ENCODE measurements at places on chromosomes 4 and X.

GRCh38 chr4:70997546-70997945 is 4.1 kb downstream of the DCK start:
- no peak for DNase-seq

GRCh38 chr4:23847158-23847557 is 42.7 kb downstream of the PPARGC1A start:
- DNase-seq = no peak

GRCh38 chr4:10879411-10880110 is 195.0 kb upstream of the CLNK start:
- no peak for DNase-seq

GRCh38 chr4:87353592-87353991 is 30.9 kb upstream of the HSD17B13 start:
- DNase-seq = no peak

DNA sequence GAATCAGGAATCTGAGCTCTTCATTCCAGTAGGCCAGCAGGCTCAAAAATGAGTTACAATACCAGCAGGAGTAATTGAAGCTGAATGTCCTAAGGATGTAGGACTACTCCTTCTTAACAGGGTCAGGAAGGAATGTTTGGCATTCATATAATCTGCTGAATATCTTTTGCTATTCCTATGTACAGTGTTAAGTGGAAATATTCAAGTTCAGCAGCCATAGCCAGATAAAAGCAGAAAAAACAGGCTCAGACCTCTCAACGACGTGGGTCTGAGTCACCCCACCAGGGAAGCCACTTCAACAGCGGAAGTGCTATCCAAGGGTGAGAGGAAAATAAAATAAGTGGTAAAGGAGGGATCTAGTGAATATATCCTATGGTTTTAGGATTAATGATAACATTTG is 577.0 kb downstream of the SPOCK3 start:
- DNase-seq = no peak

- no peak for DNase-seq
Measured at GRCh38 chr4:168562041-168562571, 65.3 kb downstream of the PALLD start.

DNA sequence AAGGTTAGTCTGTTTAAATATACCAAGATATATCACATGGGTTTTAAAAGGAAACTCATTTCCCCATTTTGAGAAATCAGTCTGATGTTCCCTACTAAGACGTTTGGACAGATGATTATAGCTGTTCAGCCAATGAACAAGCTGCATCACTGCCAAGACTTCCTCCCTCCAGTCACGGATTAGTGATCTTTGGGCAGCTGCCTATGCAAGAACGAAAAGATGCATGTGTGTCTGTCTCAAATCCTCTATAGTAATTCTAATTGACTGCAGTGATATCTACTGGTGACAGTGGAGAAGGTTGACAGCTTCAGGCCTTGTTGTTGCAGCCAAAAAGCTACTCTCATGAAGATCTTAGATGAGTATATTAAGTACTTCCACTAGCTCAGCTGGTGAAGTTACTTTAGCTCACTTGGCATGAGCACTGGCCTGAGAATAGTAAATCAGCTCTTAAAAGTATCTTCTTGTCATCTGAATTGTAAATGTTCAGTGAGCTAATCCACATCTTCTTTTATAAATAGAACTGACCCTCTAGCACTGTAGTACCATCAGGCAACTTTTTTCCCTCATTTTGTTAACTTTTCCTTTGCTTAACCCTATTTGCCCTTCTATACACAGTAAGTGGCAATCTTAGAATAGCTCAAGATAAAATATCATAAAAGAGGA is 134.5 kb upstream of the PCDH10 start:
- DNase-seq = no peak

DNA sequence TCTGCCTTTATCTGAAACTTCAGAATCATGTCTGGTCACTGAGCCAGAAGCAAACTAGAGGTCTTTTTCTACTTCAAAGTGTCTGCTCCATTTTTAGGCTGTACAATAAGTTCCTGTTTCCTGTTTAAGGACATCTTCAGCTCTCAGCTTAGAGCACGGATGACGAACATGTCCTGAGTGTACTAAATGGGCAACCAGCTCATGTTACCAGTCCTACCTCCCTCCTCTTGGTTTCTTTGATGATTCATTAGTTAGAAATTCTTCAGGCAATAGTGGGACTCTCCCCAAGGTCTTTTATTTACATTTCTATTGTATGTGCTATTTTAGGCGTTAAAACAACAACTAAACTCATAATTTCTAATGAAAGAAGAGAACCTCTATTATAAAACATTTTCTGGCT is 58.0 kb downstream of the ENPEP start:
- DNase-seq = no peak

DNA sequence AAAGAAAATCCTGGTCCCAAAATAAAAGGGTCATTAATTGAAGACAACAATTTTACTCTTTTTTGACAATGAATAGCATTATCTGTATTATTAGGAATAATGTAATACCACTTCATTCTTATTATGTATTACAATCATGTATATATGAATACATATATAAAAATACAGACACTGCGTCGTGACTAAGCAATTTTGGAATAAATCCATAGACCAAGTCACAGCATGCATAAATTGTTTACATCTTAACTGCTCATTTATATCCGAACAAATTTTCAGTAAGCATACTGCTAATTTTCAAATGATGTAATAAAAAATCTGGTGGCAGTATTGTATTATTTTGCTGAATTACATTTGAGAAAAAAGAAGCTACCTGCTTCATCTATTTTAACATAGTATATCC is 321.6 kb upstream of the PITX2 start:
- DNase-seq = no peak

DNA sequence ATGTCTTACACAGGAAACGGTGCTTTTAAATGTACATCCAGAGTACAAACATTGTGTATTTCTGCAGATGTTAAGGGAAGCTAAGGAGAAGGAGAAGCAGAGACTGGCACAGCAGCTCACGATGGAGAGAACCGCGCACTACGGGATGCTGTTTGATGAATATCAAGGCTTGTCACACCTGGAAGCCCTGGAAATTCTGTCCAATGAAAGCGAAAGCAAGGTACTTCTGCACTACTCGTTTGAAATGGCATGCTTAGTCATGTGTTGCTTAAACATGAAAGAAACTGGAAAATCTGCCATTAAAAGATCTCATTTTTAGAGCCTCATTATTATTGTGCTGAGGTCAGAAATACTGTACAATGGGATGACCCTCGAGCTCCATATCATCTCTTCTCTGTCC is 47.2 kb downstream of the FAM114A1 start:
- DNase-seq = no peak

DNA sequence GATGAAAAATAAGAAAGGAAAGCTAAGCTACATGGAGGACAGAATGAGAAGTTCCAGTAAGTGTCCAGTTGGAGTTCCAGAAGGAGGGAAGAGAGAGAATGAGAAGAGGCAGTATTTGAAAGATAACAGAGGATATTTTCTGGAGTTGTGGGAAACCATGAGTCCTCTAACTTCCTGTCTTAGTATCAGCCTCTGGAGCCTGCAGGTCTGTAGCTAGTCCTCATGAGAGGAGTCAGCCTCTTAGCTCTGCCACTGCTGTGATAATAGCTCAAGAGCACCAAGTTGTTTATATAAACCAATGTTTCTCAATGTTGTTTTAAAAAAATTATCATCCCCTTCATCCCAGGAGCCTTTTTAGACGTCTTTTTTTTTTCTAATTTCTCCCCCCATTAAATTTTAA is 2.4 kb upstream of the PLAC1 start:
- no peak for DNase-seq

- DNase-seq = no peak
Measured at GRCh38 chr4:134533068-134533467, 331.5 kb upstream of the PABPC4L start.

DNA sequence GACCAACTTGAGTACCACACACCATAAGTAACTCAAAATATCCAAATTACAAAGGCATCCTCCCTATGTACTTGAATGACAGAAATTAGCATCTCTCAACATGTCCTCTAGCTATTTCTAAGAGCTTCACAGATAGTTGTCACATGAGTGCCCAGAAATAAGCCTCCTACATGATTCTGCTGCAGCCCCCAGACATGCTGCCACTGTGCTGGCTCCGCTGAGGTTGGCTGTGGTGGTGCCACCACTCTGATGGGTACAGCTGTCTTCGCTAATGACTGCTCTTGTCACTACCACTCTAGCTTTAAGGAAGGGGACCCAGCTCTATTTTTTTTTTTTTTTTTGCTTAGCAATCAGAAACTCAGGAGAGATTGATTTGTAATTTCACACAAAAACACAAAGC is 256.0 kb downstream of the GRXCR1 start:
- DNase-seq = no peak

DNA sequence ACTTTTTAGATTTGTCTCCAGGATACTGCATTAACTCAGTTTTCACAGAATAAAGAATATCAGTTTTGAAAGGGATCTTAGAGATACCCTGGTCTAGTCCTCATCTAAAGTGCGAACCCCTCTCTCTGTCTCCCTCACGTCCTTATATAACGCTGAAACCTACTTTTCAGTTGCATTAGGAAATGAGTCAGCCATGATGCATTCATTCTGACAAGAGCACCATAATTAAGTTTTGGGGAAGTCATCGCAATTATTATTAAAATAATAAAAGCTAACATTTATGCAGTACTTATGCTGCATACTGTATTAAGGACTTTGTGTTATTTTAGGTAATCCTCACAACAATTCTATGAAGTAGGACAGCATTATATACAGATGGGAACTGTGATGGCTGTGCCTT is 116.1 kb downstream of the REELD1 start:
- DNase-seq = no peak

DNA sequence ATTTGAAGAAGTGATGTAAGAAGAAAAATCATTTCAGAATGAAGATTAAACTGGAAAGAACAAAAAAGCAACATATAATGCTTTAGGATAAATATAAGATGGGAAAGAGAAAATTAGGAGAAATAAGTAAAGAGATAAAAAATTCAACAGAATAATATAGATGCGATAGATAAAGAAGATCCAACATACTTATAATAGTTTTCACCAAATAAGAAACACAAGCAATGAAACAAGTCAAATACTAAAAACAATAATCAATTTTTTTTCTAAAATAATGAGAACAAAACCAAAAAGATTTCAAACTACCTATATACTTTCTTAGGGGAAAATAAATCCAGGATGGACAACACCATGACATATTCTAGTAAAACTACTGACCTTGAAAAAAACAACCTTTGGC is 10.1 kb upstream of the DKK2 start:
- DNase-seq = no peak

DNA sequence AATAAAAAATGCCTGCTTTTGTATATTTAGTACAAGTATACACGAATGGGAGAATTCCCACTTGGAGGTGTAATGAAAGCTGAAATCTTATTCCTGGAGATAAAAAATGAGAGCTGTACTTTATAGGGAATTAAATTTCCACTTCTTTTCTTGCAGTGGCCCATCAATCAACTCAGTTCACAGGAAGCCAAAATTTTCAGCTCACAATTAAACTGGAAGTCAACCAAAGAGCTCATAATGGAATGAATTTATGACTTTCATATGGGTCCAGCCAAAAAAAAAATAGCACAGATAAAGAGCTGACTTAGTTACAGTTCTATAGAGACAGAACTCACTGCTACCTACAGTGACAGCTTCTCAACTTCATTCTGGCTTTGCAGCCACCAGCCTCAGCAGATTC is 115.2 kb upstream of the TBC1D9 start:
- no peak for DNase-seq

- no peak for DNase-seq
Measured at GRCh38 chrX:27008486-27008885, 454.7 kb downstream of the PPP4R3C start.

GRCh38 chr4:169012049-169012448 is 2.0 kb upstream of the CBR4 start:
- DNase-seq = no peak
